ENCODE measurements at places on chromosomes 2 and 18.

DNA sequence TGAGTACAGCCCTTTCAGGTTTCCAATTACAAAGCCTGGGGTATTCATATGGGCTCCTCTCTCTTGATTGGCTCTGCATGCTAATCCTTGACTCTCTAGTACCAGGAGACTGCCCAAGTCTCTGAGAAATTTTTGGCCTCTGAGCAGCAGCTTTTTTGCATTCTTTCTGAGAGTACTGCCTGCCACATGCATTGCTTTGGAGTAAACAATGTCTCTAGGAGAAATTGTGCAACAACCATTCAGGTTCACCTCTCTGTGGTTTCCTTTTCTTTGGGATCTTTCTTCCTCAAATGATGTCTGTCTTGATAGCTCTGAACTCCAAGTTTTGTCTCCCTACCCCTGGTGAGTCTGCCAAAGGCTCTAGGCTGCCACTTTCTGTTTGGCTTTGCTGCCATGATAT, 115.8 kb upstream of the SETBP1 start:
- DNase-seq = no peak

DNA sequence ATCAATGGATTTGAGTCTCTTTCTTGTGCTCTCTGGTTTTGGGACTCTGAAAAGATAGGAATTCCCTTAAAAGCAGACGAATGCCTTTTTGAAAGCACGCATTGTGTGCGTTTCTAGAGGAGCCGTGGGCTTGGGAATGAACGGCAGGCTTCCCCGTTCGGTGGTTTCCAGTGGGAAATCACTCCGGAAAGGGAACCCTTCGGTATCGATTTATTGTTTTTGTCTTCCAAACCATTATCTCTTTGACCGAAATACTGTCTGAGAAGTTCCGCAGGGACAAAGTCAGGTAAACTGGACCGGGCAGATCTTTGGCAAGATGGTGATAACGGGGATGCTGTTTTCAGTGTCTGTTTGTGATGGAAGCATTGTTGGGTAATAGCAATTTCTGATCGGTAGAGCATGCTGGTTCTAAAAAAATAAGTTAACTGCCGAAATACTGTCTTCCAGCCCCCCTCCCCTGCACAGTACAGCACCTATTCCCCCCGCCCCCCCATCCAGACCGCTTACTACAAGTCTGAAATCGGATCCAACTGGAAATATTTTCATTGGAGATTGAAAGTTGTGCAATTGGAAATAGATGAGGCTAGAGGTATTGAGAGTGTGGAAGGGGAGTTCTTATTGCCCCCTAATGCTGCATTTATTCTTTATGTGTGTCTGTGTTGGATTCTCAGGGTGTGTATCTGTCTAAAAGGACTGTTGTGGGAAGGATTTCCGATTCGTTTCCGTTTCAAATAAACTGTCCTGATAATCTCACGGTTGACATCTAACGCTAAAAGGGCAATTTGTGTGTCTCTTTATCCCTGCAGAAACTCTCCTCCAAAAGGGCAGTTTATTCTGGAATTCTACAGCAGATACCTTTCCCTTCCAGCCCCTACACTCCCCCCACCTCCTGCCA, 635 bp downstream of the SETBP1 start:
- DNase-seq = no peak

DNA sequence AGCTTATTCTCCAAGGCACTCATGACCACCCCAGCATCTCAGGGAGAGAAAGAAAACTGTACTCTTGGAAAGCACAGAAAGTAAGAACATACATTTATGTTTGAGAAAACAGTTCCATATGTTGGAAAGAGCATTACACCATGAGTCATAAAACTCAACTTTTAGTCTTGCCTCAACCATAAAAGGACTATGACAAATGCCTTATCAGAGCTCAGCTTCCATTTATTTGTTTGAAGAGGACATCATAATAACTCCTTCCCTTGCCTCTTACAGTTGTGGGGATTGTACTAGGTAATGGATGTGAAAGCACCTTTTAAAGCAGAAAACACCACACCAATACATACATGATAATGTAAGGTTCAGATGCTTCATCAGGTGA, 370.8 kb downstream of the LNPK start:
- DNase-seq = no peak

- no peak for DNase-seq
Observed at GRCh38 chr18:66209656-66210055, 394.2 kb downstream of the CDH19 start.

GRCh38 chr2:200964498-200964897, 1.0 kb upstream of the ORC2 start:
- DNase-seq = no peak

GRCh38 chr18:79657342-79657996, 22.1 kb upstream of the CTDP1 start:
- no peak for DNase-seq
